ENCODE measurements at places on chromosomes 6 and 20. TPM values are rescaled to one million over a fixed set of nuclear protein-coding genes. Genes with fewer than 3 reads are reported as not detected.

The RAMACL gene
- total RNA-seq = 0.59 TPM

The SLC17A1 gene
- not detected for total RNA-seq

The MCCD1 gene
- total RNA-seq = not detected

The PPP1R16B gene
- 15.3 TPM for total RNA-seq

DNA sequence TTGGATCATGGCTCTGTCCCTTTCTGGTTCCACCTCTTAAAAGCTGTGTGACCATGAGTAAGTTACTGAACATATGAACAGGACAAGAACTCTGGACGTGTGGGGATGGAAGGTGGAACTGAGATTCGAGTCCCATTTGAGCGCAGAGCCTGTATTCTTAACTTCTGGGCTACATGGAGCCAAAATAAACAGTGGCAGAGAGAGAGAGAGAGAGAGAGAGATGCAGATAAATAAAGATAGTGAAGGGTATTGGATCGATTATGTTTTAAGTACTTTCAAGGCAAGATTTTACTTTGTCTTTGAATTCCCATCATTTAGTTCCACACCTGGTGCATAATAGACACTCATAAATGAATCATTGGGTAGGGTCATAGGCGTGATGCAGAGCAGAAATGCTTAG, 39.7 kb downstream of the SLC35D3 start:
- H3K4me3 ChIP-seq = no peak overlapping the region
- no peaks in the 10 kb centered on the region for H3K4me1 ChIP-seq
- no peak for DNase-seq
- no peak overlapping the region for H3K27ac ChIP-seq
- no peaks in the 10 kb centered on the region for H3K27me3 ChIP-seq
- H3K36me3 ChIP-seq = no peaks in the 10 kb centered on the region

- DNase-seq = no peak
- H3K27me3 ChIP-seq = no peaks in the 10 kb centered on the region
- H3K36me3 ChIP-seq = no peaks in the 10 kb centered on the region
- no peak overlapping the region for H3K4me3 ChIP-seq
- no peak overlapping the region for H3K27ac ChIP-seq
These were observed 105.6 kb upstream of the RNF24 start for GRCh38 chr20:4120921-4121321.

- DNase-seq = no peak
- peak overlapping the region; percentile 2 for H3K4me3 ChIP-seq
- H3K4me1 ChIP-seq = no peaks in the 10 kb centered on the region
- peaks cover 3% of the 10 kb centered on the region for H3K36me3 ChIP-seq
These were observed 17.9 kb downstream of the RNGTT start for GRCh38 chr6:88945415-88946008.

DNA sequence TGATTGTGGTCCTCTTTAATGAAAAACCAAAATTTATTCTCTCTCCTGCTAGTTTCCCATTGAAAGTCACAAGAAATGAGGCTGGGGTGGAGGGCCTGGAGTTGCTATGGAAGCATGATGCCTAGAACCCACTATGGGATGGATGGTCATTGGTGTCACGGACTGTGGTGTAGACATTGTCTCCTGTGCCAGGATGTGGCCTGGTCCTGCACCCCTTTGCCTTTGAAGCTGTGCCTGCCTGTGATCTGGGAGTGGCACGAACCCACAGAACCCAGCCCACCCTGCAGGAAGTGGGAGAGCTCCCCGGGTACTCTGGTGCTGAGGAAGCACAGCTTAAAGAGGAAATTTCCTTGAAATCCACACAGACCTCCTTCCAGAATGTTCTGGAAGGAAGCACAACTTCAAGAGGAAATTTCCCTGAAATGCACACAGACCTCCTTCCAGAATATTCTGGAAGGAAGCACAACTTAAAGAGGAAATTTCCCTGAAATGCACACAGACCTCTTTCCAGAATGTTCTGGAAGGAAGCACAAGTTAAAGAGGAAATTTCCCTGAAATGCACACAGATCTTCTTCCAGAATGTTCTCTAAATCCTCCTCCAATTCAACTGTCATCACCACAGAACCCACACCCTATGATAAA, 105.6 kb downstream of the CDH26 start:
- no peak overlapping the region for H3K27ac ChIP-seq
- peak; percentile 14 for DNase-seq
- no peaks in the 10 kb centered on the region for H3K27me3 ChIP-seq
- H3K4me3 ChIP-seq = no peak overlapping the region

DNA sequence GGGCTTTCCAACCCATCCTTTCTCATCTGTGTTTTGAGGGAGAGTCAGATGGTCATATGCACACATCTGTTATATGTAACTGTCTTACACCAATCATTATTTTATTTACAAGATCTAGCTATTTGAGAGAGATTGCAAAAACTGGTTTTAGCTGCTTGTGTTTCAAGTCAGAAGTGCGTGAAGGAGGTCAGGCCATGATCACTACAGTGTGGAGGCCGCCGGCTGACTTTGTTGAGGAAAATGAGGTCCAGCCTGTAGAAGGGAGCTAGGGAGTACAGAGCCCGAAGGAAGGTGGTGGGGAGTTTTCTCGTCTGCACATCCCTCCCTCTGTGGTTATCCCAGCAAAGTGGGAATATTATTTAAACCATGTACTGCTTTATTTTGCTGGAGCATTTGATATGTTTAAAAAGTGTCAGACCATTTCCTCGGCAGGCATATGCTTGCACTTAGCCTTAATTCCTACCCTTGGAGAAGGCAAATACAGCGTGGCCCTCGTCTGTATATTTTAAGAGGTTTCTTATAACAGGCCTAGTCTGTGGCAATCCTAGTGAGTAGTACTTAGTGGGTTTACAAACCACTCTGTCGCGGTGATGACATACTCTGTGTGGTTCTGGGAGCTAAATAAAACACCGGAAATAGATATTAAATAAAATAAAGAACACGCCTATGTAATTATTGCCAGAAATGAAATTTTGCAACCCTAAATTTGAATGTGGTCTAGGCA, 95.6 kb downstream of the UST start:
- H3K27ac ChIP-seq = no peak overlapping the region
- DNase-seq = no peak
- H3K27me3 ChIP-seq = no peaks in the 10 kb centered on the region
- H3K4me3 ChIP-seq = no peak overlapping the region

Measured in endodermal cell (in vitro differentiated cells).